Panc1 (cell line): ENCODE measurements at places on chromosomes 11 and 22. TPM values are rescaled to one million over a fixed set of nuclear protein-coding genes. Genes with fewer than 3 reads are reported as not detected.

- no peak for DNase-seq
Measured at GRCh38 chr11:117582433-117582832, 214.6 kb downstream of the DSCAML1 start.

- DNase-seq, result no peak
Measured at GRCh38 chr11:20193307-20193706, 33.0 kb upstream of the DBX1 start.

DNA sequence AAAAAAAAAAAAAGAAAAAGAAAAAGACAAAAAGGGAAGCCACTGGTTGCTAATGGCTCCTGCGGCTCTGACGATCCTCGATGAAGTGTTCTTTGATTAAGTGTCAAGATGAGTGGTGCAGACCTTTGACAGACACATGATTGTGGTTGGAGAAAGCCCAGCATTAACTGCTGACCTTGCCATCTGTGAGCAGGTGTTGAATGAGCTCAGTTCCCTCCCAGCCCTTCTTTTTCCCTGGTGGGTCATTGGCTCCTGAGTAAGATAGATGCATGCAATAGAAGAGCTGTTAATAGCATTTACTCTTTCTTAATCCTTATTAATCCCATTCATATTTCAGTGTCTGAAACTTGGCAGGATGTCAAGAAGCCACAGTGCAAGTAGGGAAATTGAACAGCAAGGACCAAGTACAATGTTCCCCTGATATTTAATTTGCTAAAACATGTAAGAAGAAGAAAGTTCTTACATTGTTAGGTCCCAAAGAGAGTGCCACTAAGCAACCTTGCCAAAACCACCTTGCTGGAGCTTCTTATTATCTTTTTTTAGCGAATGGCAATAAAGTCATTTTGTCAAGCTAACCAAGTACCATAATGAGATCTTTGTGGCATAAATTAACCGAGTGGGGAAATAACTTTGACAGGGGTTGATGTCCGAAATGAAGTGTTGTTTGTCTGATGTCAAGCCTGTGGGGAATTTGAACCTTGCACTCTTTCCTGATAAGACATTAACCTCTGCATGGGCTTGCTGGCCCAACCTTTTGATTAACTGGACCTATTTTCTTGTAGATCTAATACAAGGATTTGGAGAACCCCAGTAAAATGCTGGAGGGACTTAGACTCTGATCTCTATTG, 113.7 kb downstream of the PTPRJ start:
- no peak for DNase-seq

DNA sequence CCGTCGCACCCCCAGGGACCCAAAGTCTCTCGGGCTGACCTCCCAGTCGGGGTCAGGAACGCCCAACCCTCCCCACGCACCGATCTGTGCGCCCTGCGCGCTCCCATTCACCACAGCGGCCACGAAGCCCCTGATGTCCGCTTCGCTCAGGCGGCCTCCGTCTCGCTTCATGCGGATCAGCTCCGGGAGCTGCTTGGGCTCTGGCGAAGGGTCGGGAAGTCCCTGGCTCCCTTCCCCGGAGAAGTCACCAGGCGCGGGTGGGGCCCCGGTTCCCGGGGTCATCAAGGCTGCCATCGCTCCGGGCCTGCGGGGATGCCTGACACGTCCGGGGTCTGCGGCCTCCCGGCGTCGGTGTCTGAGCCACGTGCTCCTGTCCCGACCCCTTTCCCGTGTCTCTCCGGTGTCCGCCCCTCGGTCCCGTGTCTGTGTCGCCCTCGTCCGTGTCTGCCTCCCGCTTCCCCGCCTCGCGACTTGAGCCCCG, 356 bp downstream of the TYMP start:
- no peak for DNase-seq

- DNase-seq, result no peak
Measured at GRCh38 chr11:115276191-115276590, 228.0 kb downstream of the CADM1 start.

- no peak for DNase-seq
Measured at GRCh38 chr11:10813945-10814344, 5.2 kb upstream of the EIF4G2 start.

GRCh38 chr22:17159504-17159951, 451 bp upstream of the HDHD5 start:
- DNase-seq, result no peak

- DNase-seq, result no peak
Measured at GRCh38 chr11:79244241-79244772, 196.5 kb downstream of the TENM4 start.

DNA sequence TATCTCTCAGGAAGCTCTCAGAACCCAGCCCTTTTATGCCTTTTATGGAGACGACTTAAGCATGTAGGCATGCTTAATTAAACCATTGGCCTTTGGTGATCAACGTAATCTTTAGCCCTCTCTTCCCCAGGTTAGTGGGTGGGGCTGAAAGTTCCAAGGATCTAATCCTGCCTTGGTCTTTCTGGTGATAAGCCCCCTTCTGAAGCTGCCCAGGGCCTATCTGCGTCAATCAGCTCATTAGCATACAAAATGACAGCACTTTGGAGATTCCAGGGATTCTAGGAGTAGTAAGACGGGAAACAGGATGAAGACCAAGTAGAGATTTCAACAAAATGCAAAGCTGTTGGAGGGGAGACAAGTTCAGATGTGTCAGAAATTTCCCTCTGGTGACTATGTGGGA, 3.1 kb downstream of the FAM118A start:
- no peak for DNase-seq

DNA sequence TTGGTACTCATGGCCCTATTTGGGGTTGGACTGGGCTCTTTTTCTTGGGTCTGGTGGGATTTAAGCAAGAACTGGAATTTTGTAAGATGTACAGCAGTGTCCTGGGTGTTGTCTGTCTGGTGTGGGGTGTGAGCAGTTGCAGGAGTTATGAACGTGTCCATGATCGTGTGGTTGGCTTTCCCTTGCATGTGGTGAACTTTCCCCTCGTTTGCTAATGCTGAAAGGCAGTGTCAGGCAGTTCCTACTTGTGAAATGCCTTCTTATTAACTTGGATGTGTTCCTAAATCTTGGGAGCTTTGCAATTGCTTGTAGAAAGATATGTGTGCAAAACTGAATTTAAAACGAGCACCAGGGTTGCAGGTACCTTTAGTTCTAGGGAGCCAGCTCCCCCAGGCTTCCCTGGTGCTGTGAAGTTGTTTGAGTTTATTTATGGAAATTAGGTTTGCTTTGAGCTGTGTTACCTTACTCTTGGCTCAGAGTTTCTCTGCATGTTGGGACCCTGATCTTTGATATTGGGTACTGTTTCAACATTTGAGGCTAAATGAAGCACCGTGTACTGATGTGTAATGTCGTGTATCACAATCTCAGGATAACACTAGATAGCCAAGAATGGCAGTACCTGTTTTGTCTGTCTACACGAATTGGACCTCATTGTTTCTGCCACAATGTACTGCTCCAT, 35.8 kb upstream of the HSD17B12 start:
- DNase-seq, result no peak

- DNase-seq, result no peak
Measured at GRCh38 chr11:117222991-117223740, 8.7 kb downstream of the PCSK7 start.

GRCh38 chr11:126341760-126342161, 13.7 kb upstream of the ST3GAL4 start:
- DNase-seq, result no peak

- no peak for DNase-seq
Measured at GRCh38 chr11:42319921-42320320, 860.5 kb upstream of the LRRC4C start.

Gene PIK3C2A
- total RNA-seq, result 68.3 TPM

Gene LAYN
- total RNA-seq, result 3.6 TPM

Gene CRYAB
- 0.59 TPM for total RNA-seq

Gene ESAM
- total RNA-seq, result 1.6 TPM

Gene BCL2L13
- total RNA-seq, result 44.0 TPM

Gene TRMT2A
- total RNA-seq, result 66.7 TPM
